NCI-H1092 treated with DMSO at 0.1 percent for 48 hours (cell line): ENCODE measurements at places on chromosomes 7 and 10.

GRCh38 chr7:130141161-130141883, 63.9 kb downstream of the TMEM209 start:
- no peak for DNase-seq

GRCh38 chr10:53123311-53123710, 350.7 kb upstream of the MBL2 start:
- no peak for DNase-seq

DNA sequence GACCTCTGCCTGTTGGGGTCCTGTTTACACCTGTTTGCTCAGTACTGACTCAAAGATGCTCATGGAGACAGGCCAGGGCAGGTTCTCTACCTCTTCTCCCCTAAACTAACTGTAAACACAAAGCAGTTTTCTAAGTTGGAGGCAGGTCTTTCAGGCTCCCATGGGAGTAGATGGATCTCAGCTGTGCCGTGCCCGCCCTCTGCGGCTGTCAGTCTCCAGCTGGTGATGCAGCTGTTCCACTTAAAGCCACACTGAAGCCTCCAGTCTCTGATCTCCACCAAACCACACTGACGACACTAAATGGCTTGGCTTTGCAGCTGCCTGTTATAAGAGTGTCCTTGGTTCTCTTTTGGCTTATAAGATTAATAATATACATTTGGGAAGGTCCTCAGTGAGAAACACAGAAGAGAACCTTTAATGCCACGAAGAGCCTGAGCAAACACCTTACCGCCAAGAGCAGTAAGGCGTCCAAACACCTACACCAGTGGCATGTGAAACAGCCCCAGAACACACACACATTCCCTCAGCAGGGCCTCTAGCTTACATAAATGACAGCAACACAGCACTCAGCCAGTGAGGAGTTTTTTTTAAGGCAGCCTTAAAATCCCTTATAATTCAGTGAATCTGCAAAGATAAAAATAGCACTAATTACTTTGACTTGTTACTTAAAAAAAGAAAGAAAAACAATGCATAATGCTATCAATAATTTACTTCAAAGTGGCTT, 60.4 kb upstream of the KCNIP2 start:
- peak; percentile 18 for DNase-seq

DNA sequence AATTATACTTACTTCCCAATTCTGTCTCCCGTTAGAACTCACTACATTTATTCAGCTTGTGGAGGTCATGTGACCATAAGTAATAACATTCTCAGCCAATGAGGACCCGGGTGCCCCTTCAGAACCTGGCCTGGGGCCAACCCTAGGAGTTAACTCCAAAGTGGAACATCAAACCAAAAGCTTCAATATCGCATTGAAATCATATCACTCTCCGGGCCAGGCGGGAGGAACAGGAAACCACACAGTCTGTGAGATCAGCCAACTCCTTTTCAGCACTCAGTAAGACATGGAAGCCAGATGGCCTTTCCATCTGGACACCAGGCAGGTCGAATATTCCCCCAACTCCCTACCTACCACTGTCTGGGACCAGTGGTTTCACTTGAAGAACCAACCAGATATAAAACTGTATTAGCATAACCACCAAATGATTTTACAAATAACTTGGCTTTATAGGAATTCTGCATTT, 5.5 kb downstream of the CREB3L2 start:
- no peak for DNase-seq

GRCh38 chr7:102214477-102215072, 72.1 kb upstream of the SH2B2 start:
- DNase-seq = no peak

GRCh38 chr10:119832951-119833350, 39.7 kb downstream of the MCMBP start:
- DNase-seq = no peak

GRCh38 chr7:44629829-44630522, 23.5 kb downstream of the OGDH start:
- no peak for DNase-seq

DNA sequence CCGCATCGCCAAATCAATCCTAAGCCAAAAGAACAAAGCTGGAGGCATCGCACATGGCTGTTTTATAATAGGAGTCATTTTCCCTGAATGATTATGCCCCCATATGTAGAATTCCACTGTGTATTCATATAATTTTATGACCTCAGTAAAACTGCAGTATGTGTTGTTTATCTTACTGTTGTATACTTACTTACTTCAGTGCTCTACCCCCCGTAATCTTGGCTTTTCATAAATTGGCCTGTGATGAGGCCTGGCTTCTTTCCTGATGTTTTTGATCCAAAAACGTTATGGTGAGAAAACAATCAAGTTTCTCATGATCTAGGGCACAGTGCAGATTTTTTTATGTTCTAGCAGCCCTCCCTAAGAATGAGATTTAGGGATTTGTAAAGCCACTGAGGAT, 306.4 kb upstream of the FZD1 start:
- DNase-seq = peak; percentile 74

DNA sequence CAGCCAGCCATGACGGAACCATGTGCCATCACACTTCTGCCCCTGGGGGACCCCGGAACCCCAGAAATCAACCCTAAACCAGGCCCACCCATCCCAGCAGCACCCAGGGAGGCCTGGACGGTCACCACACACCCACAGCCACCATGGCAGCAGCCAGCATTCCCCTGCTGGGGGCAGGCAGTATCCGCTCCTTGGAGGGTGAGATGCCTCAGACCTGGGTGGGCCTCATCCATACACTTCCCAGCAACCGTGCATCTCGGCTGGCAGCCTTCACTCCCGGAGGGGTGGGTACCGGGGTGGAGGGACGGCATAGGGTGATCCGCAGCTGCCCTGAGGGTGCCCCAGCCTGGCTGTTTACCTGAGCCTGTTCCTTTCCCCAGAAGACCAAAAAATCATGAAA, 69.1 kb upstream of the FAM20C start:
- no peak for DNase-seq

DNA sequence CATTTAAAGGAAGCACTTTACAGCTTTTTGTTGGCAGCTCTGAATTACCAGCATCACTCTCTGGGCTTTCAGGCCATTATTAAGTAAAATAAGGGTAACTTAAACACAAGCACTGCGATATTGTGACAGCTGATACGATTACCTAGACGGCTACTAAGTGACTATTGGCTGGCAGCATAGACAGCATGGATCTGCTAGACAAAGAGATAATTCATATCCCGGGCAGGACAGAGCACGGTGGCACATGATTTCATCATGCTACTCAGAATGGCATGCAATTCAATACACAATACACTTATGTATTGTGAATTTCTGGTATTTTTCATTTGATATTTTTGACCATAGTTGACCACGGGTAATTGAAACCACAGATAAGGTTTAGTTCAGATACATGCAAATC, 522.0 kb upstream of the LRRN3 start:
- no peak for DNase-seq

- no peak for DNase-seq
Observed at GRCh38 chr7:30278849-30279652, 5.3 kb upstream of the ZNRF2 start.

- no peak for DNase-seq
Observed at GRCh38 chr10:18364987-18365775, 225.0 kb downstream of the CACNB2 start.

- DNase-seq = no peak
Observed at GRCh38 chr7:1934017-1934416, 263.9 kb downstream of the ELFN1 start.

GRCh38 chr10:91032611-91033206, 111.8 kb upstream of the ANKRD1 start:
- no peak for DNase-seq

- DNase-seq = no peak
Observed at GRCh38 chr10:47164126-47164799, 135.7 kb upstream of the GDF10 start.

DNA sequence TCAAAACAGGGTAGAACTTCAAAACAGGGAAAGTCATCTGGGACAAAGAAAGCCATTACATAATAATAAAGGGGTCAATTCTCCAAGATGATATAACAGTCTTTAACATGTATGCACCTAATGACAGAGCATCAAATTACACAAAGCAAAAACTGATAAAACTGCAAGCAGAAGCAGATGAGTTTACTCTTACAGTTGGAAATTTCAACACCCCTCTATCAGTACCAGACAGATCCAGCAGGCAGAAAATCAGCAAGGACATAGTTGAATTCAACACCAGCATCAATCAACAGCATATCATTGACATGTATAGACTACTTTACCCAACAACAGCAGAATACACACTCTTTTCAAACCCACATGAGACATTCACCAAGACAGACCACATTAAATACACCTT, 233.0 kb upstream of the NEBL start:
- no peak for DNase-seq

DNA sequence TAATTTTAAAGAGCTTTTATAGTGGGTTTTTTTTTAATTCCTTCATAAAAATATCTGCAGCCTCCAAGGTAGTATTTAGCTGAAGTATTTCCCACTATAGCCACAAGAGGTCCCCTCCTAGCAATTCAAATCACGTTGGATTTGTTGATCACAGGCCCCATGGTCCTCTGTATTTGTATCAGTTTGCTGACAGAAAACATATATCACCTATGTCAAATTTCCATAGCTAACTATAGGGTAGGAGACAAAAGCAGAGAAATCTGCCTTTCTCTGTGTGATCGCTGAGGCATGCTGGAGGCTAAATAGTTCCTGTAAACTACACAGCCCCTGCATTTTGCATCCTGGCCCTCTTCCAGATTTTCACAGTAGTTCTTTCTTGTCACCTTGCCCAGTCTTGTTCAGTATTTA, 1.7 kb upstream of the CTNNA3 start:
- peak; percentile 2 for DNase-seq

DNA sequence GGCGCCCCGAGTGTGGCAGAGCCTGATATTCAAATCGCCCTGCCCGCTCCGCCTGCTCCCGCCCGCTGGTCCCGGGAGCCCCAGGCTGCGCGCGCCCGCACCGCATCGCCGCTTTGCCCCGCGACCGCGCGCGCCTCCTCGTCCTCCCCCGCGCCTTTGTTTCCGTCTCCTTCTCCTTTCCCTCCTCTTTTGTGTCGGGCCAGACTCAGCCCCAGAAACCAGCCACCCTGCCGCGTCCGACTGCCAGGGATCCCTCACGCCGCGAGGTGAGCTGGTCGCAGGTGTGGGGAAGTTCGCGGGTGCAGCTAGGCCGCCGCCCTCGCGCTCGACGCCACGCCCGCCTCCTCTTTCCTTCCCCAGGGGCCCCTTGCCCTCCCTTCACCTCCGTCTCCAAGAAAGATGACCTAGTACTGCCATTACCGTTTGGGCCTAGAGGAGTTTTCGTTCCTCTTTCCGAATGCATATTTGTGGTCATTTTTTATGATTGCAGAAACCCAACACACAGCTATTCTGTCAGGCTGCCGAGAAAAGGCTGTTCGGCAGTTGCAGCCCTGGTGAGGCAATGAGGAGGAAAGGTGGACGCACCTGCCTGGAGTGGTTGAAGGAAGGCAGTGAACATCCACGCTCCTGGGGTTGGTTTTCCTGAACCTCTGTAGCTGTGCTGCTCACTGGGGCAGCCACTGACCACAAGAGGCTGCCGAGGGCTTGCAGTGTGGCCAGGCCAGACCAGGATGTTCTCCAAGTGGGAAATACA, 107.3 kb downstream of the SNX10 start:
- peak; percentile 71 for DNase-seq

GRCh38 chr10:94490789-94491039, 54.9 kb upstream of the HELLS start:
- no peak for DNase-seq

DNA sequence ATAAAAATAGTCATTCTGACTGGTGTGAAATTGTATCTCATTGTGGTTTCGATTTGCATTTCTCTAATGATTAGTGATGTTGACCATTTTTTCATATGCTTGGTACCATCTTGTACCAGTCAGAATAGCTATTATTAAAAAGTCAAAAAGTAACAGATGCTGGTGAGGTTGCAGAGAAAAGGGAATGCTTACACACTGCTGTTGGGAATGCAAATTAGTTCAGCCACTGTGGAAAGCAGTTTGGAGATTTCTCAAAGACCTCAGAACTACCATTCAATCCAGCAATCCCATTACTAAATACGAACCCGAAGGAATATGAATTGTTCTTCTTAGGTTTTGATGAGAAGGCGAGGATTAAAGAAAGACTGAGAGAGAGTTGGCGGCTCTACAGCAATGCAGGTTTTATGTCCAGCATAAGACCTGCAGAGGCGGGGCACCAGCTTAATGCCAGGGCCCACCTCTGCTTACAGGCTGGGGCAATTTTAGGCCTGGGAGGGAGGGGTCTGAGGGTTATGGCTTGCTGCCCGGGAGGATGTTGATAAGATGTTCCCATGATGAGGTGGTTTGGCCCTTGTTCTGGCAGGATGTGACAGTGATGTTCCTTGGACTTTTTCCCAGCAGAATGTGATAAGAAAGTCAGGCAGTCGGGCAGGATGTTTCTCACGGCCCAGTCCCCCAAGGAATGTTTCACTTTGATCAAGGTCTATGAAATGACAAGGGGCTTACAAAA, 74.4 kb downstream of the MEST start:
- no peak for DNase-seq

DNA sequence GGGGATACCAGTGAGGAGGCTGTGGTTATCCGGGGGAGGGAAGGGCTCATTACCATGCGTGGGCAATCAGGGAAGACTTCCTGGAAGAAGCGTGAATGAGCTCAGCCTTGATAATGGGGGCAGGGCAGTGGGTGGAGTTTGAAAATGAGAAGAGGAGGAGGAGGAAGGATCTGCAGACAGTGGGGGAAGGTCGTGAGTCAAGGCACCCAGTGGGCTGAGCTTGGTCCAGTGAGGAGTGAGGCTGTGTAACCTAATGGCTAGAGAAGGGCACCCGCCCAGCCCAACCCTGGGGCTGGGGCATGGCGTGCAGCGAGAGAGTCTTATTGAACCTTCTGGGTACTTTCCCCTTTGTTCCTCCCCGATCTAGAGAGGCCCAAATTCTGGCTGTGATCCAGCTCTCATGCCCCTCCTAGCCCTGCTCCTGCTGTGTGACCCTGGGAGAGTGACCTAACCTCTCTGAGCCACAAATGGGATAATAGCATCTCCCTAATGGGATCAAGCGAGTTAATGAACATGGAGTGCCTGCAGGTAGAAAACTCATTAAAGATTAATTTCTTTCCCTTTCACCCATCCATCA, 31.5 kb downstream of the CLIP2 start:
- DNase-seq = no peak

DNA sequence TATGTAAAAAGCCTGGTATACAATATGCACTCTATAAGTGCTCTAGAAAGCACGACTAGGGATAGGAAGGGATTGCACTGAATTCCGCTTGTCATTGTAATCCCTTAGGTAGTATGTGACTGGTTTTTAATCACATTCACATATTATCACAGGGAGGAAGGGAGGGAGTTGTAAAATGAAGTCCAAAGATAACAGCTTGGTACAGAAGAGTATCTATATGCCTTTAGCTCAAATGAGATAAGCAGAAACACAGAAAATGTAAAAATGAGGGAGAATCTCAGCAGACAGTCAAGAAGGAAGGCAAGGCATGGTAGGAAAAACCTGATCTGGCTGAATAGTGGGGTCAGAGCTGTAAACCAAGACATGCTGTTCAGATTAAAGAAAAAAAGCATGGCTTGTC, 63.4 kb downstream of the ABI1 start:
- no peak for DNase-seq

GRCh38 chr7:131883196-131883595, 326.8 kb upstream of the PODXL start:
- DNase-seq = no peak
